Activated CD8-positive, alpha-beta T cell treated with anti-CD3 and anti-CD28 coated beads, Interleukin-2, amount 10 ng/mL, durations not matched to agents 7 days and 5 days (primary cell): ENCODE measurements at places on chromosomes 7 and 10.

DNA sequence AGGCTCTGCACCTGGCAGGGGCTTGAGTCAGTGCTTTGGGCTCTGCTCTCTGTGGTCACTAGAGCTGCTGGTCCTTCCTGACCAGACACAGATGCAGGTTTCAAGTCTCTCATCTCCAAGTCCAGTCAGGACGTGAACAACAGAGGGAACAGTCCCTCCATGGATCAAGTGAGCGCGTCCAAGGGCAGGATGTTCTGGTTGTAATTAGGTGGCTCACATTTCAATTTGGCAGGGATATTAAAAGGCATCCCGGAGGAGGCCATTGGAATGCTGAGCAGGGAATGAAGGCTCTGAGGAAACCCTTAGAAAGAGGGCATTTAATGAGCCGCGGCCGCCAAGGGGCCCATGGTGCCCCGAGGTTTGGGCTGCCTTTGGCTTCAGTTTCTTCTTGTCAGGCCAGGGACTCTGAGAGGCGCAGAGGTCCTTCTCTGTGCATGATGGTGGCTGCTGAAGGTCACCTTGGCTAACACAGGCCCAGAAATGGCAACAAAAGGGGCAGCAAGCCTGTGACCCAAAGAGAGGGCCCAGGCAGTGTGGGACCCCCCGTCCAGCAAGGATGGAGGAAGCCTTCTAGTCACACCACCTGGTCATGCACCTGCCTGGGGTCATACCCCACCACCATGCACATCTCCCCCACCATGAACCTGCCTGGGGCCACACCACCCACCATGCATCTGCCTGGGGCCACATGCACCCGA lies 30.7 kb upstream of the INPP5A start:
- DNase-seq = no peak

- DNase-seq = no peak
Measured at GRCh38 chr7:132428247-132428919, 147.9 kb downstream of the PLXNA4 start.

GRCh38 chr10:71790749-71791440 lies 17.6 kb upstream of the VSIR start:
- DNase-seq = peak; percentile 57

DNA sequence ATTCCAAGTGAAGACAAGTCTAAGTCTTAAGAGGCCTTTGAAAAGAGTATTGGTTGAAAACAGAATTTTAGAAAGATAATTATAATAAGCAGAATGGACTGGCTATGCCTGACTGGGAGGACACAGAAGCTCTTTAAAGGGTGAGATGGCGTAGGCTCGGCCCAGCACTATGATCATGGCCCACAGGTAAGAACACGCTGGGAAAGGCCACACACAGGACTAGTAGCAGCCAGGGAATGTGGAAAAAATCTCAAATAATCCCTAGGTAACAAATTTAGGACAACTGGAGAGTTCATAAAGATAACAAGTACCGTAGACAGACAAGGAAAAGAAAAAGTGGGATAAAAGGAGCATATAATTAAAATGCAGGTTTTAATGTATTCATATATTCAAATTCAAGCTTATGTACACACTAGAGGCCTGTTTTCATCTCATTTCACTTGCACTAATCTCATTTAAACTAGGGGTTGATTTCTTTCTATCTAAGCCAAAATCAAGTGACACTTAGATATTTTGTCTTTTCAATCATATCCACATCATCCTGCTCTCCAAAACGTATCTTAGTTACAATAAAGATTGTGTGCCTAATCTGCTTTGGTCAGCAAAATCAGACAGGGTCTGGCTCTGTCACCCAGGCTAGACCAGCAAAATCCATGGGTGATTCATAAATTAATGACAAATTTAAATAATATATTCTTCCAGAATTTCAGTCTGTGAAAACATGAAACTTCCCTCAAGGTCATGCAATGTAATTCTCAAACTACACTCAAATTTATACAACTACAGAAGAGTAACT lies 53.0 kb downstream of the EZH2 start:
- no peak for DNase-seq

GRCh38 chr7:81846398-81846797 lies 76.6 kb upstream of the HGF start:
- no peak for DNase-seq

DNA sequence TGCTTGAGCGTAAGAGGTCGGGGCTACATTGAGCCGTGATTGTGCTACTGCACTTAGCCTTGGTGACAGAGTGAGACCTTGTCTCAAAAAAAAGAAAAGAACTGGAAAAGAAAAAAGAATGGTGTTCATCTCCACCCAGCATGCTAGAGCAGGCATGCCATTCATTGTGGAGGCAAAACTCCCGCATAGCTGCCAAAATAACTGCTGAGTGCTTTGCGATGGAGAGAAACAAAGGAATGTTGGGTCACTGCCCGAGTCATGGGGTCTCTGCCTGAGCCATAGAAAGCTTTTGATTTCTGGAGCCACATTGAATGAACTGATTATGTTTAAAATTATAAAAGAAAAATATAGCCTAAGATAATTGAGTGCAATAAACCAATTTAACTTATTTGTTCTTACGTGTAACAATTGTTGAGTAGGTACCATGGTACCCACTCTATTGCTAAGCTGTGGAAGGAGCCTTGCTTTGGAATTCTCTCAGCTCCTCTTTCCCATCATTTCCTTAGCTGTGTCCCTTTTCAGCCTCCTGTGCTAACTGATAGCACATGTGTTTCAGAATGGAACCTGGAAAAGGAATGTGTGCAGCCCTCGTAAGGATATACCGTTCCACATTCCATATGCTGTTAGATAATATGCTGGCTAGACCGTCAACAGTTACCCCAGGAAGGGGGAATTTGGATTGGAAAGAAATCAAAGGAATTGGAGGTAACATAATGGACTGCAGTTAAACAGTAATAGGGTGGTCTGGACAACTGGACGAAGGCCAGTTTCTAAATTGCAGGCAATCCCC lies 99.0 kb downstream of the KIAA1217 start:
- no peak for DNase-seq

GRCh38 chr7:1432411-1433082 lies 26.7 kb downstream of the MICALL2 start:
- DNase-seq = peak; percentile 85

DNA sequence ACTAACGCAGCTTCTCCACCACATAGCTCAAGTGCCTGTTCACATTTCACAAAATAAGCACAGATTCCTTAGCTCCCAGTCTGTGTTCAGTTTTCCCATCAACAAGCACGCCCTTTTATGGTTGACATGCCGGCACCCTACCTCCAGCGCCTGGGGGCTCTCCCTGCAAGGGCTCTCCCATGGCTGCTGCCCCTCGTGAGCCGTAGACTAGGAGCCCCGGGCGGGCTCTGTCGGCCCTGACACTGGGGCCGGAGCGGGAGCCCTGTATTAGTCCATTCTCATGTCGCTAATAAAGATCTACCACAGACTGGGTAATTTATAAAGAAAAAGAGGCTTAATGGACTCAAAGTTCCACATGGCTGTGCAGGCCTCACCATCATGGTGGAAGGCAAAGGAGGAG lies 34.0 kb upstream of the PRKAR1B start:
- DNase-seq = no peak

DNA sequence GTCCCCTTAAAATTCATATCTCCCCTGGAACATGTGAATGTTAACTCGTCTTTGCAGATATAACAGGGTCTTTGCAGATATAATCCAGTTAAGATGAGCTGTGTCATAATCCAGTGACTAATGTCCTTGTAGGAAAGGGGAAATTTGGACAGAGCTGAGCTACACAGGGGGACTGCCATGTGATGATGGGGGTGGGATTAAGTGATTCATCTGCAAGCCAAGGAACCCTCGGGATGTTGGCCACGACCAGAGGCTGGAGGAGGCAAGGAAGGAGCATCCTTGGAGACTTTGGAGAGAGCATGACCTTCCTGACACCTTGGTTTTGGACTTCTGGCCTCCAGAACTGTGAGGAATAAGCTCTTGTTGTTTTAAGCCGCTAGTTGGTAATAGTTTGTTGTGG lies 153.9 kb upstream of the PCBD1 start:
- DNase-seq = no peak
